ENCODE measurements at places on chromosomes 5 and 9.
A peak's percentile ranks its signal among the peaks of the same experiment; 100 is the strongest.

GRCh38 chr9:72554221-72554641 lies 32.8 kb downstream of the TMC1 start:
- peak; percentile 40 for DNase-seq

DNA sequence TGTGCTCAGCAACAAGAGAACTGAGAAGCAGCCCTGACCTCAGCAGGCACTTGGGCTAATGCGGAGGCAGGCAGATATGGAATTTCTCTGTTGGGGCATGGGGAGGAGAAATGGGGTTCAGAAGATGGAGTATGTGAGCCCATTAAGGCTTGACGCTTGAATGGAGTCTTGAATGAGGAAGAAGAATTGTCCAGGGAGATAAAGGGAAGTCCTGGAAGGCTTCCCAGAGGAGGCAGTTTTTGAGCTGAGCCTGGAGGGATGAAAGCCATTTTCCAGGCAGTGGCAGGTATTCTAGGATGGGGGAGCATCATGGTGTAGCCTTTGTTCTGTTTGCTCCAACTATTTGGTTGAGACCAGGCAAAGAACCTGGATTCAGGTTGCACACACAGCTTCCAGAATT lies 34.5 kb downstream of the FGF18 start:
- no peak for DNase-seq

- no peak for DNase-seq
Measured at GRCh38 chr5:151570512-151571269, 20.4 kb downstream of the FAT2 start.

DNA sequence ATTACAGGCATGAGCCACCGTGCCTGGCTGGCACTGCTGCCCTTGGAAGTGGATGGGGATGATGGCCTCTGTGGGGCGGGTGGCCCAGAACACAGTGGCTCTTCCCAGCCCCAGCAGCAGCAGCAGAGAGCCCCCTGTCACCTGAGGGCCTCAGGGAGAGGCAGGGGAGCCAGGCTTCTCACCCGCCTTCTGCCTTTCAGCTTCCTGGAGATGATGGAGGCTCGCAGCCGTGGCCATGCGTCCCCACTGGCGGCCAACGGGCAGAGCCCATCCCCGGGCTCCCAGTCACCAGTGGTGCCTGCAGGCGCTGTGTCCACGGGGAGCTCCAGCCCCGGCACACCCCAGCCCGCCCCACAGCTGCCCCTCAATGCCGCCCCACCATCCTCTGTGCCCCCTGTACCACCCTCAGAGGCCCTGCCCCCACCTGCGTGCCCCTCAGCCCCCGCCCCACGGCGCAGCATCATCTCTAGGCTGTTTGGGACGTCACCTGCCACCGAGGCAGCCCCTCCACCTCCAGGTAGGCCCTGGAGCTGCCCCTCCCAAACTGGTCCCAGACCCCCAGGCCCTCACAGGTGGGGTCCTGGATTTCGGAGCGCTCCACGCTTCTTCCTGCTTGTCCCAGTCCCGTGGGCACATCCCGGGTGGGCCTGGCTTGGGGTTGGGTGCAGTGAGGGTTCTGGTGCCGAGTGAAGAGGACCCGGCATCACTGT lies 5.0 kb upstream of the AJM1 start:
- no peak for DNase-seq

DNA sequence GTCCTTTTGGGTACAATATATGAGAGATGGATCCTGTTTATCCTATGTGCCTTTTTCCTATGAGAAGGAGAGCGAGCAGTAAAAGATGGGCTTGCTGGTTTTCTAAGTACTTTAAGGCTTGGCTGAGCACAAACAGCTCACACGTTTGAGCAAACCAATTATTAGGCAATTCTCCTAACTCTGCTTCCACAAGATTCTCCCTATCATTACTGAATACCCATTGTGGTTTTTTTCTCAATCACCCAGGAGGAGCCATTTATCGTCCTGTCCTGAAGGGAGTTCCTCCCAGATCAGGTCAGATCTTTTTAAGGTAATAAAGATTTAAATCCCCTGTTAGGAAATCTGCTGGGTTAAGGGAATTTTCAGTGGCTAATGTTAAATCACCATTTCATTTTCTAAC lies 19.4 kb upstream of the C1QTNF3 start:
- no peak for DNase-seq

DNA sequence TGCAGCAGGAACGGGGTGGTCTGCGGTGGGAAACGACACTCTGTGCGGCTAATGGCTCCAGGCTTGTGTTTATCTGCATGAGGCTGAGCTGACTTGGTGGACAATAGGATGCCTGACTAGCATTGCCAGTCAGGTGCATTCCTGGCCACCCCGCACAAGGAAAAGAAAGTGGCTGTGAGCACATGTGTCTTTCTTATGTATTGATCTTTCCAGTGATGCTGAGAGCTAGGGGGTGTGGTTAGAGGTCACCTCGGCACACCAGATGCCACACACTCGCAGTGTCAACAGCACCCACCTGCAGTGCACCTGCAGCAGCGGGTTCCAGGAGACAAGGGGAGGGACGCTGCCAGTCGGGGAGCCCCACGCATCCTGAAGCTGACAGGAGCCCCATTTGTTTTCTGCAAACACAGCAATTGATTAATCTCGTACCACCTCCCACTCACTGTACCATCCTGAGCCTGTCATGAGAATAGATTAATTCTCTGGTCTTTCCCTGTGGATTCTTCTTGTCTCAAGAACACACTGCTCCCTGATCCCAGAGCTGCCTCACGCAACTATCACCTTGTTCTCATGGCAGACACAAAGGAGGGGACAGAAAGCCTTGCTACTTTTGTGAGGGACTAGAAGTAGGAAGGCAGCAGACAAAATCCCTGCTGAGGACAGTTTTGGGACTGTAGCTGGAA lies 251.7 kb upstream of the WWC1 start:
- DNase-seq = no peak

DNA sequence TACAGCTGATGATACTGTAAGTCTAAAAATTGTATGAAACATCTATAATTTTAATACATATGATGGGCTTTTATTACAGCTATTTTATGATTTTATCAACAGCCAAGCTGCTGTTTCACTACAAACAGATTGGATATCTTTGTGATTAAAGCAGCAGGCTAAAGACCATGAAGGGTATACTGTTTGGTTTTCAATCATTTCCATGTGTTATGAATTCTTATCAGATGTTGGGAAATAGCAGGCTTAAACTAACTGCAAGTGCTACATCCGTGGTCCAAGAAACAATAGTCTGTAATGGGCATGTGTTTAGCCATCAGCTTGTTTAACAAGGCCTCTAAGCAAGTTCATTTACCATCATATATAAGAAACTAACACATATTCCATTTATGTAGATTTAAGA lies 107.5 kb downstream of the CWC27 start:
- no peak for DNase-seq

DNA sequence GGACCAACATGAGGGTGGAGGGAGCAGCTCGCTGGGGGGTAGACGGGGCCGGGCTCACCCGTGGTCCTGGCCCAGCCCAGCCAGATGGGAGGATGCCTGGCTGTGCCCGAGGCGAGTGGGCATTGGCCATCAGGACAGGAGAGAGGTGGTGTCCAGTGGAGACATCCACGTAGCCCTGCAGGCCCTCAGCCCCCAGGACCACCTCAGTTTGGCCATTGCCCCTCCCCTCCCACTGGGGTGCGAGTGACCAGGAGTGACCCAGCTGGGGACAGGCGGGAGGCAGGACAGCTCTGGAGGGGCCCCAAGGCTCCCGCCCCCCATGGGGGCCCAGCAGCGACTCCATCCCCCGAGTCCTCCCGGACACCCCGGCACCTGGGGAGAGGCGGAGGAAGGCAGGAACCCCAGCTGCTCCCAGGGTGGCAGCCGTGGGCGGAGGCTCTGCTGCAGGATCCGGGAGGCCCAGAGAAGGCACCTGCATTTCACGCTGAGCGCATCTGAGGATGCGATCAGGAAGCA lies 8.3 kb downstream of the NOXA1 start:
- DNase-seq = no peak

GRCh38 chr9:80867731-80868130 lies 821.6 kb downstream of the TLE1 start:
- DNase-seq = no peak

DNA sequence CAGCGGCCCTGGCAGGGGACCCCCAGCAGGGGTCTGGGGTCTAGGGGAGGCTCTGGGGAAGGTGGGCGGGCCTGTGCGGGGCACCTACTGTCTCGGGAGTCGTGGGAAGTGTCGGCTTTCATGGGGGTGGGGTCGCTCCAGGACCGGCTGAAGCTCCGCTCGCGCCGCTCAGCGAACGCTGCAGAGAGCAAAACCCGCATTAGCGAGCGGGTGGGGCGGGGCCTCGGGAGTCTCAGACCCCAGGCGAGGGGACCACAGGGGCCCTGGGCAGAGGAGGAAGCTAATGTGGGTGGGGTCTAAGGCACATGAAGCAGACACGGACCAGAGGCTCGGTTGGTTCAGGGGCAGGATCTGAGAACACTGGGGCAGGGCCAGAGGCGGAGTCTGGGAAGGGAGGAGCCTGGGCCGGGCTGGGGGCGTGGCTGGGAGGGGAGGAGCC lies 5.5 kb downstream of the NSMF start:
- peak; percentile 88 for DNase-seq

GRCh38 chr5:10868956-10869355 lies 107.9 kb upstream of the DAP start:
- DNase-seq = no peak

DNA sequence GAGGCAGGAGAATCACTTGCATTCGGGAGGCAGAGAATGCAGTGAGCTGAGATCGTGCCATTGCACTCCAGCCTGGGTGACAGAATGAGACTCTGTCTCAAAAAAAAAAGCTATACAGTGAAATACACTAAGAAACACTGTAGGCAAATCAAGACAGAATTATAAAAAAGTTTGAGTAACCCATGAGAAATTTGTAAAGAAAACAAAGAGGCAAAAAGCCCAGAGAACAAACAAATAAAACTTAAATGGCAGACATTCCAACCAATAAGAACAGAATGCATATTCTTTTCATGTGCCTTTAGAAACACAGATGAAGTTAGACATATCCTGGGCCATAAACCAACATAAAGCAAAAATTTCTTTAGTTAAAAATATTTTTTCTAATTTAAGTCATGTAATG lies 30.6 kb downstream of the ZNF169 start:
- peak; percentile 29 for DNase-seq

GRCh38 chr5:151264113-151264512 lies 11.1 kb downstream of the GM2A start:
- DNase-seq = peak; percentile 38

DNA sequence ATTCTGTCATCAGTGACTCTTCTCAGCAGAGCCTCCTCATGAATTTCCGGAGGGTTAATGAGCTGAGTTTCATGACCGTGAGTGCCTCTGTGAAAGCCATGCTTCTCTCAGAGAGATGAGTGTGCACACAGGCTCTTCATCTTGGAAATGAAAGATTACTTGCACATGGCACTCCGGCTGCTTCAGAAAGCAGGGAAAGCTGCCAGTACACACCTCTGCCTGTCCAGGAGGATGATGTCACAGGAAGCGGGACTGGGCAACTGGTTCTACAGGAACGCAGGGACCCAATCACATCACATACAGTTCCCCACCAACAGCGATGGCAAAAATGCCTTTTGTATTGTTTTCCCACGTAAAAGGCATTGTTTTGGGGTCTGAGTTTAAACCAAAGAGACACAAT lies 286.0 kb upstream of the DAP start:
- DNase-seq = no peak

- no peak for DNase-seq
Measured at GRCh38 chr5:16446993-16447392, 18.6 kb downstream of the ZNF622 start.

DNA sequence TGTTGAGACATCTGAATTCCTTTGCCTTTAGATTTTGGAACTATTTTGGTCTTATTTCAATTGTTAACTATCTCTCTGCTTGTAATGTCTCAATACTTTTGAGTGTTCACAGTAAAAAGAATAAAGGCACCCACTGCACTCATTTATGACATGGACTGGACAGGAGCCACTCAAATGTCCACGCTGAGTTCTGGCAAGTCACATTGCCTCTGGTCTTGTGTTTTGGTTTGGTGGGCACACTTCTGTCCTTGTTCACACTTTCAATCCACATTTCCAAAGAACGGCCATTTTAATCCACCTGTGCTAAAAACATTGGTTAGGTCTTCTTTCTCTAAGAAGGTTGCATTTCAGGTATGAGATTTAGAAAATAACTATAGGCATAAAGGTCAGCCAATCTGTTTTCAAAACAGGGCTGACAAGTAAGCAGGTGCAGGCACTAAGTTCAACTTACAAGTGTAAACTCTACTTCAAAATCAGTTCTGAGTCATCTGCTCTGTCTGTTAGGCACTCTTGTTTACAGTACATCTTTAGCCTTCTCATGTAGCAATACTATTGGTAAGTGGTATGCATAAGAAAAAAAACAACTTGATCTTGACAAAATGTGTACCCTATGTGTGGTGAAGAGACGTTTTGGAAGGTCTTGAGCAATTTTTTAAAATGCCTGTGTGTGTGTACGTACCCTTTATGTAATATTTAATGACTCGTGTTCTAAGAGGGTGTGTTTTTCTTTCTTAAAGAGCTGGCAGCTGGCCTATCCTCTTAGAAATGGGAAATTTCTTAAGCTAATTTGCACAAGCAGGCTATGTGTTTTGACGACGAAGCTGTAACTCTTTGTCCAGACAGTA lies 31.5 kb upstream of the ZFAND5 start:
- DNase-seq = peak; percentile 22

DNA sequence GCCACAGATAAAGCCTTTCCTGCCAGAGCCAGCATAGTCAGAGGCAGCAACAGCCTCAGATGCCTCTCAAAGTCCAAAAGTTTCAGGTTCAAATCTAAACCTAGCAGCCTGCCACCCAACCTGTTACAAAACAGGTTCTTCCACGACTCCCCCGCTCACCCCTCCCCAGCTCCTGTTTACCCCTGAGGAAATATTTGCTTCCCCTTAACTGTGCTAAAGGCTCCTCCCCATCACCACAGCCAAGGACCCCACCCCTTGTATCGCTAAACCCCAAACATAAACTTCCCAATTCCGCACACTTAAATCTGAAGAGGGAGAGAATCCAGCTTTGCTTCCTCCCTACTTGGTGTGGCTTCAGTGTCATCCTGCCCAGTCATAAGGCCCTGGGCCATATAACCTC lies 15.4 kb upstream of the VDAC1 start:
- no peak for DNase-seq

GRCh38 chr5:149133795-149134777 lies 7.2 kb upstream of the ABLIM3 start:
- DNase-seq = peak; percentile 77

DNA sequence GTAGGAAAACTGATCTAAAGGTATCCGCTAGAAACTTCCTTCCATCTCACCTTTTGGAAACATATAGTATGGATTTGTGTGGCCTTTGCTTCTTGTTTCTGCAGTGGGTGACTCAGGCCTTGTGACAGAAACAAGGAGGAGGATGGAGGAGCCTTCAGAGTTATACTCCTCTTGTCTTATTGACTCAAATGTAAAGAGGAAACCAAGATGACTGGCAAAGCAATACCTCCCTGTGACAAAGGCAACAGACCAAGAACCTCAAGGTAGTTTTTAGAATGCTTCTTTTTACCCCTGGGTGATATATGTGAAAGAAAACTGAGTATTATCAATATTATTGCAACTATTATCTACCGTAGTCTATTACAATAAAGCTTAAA lies 123.3 kb upstream of the SLIT3 start:
- no peak for DNase-seq

DNA sequence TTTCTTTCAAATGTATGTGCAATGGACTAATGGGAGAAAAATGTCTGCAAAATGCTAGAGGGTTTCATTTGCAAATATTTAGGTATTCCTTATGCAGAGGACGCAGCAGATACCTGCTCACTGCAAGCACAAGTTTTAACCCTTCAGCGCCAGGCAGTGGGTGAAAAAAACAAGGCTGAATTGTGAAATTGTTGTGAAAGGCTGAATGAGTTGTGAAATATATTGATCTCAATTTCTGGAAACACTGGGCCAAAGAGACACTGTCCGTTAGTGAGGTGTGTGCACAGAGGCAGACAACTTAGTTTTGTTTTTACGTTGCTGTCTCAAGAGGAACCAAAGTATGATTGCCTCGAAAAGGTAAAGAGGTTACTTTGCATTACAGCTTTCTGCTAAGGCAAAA lies 18.8 kb downstream of the FUBP3 start:
- DNase-seq = no peak
